ENCODE measurements at places on chromosomes 1 and 21.
A peak's percentile ranks its signal among the peaks of the same experiment; 100 is the strongest.

GRCh38 chr1:116105996-116106395 lies 5.2 kb upstream of the MAB21L3 start:
- DNase-seq, result no peak

DNA sequence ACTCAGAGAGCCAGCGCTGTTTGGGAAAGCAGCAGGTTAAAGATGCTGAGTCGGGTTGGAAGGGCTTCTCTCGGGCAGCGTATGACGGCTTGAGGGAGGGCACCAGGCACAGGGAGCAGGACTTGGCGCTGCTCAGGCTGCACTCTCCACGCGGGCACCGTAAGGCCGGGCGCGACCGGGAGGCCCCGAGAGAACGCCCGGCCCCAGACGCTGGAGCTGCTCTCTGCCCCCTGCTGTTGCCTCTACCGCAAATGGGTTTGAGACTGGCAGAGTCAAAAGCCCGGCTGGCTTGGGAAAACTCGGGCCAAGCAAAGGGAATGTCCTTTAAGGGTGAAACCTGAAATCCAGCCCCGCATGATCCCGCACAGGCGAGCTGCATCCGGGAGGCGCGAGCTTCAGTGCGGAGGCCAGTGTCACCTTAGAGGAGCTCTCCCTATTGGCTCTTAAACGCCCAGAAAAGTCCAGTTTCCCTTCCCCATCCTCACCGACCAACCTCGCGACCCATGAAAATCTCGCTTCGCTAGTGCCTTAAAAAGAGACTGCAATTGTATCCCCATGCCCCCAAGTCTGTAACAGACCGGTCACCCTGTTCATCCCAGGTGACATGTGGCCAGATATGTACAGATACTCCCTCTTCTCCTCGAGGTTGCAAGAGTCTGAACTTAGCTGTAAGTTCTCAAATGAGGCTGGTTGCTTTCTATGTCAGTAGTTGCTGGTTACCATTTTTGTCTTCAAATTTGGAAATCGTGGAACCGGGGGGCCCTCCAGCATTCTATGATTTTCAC lies 1.1 kb downstream of the PRRX1 start:
- peak; percentile 52 for DNase-seq

GRCh38 chr1:19372602-19373001 lies 60.5 kb downstream of the SLC66A1 start:
- no peak for DNase-seq

- DNase-seq, result no peak
These were observed 37.4 kb upstream of the ACTRT2 start for GRCh38 chr1:2983706-2984398.

DNA sequence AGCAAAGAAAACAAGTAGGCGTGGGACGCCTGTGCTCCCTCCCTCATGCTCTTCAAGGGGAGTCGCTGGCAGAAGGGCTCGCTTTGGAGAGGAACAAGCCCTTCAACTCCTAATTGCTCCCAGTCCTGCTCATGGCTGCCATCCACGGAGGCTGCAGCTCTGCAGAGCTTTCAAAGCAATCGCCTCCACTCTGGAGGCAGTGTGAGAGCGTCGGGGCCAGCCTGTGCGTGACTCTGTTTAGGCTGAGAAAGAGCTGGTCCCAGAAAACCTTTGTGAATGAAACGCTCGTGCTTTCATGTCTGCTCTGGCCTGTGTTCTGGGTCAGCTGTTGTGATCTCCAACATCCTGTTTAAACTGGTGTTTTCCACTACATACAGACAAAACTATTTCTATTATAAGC lies 23.9 kb upstream of the RUNX1 start:
- no peak for DNase-seq

GRCh38 chr1:198686069-198686728 lies 47.4 kb downstream of the PTPRC start:
- DNase-seq, result no peak

DNA sequence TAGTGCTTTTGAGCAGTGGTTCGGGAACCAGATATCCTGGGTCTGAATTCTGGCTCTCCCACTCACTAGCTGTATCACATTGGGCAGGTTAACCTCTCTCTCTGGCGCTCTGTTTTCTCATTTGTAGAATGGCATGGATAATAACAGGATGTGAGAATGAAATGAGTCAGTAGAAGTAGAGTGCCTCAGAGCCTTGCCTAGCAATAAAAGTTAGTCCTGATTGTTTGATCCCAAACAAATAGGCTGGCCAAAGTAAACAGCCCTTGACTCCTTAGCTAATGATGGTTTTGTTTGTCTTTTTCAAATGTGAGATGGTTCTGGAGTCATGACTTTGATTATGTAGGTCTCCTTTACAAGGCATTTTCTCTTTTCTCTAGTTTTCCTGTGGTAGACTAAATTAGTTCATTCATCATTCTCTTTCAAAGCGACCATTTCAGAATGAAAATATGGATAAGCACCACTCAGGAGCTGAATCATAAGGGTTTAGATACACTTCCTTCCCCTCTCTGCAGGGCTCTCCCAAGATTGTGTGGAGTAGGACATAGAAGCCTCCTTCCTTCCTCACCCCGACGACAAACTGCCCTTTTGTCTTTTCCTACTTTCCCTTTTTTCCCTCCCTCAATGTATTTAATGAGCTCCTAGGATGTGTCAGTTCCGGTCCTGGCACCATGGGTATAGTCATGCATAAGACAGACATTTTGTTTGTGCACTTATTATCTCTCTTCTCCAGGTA lies 23.1 kb downstream of the KIAA0040 start:
- DNase-seq, result no peak

DNA sequence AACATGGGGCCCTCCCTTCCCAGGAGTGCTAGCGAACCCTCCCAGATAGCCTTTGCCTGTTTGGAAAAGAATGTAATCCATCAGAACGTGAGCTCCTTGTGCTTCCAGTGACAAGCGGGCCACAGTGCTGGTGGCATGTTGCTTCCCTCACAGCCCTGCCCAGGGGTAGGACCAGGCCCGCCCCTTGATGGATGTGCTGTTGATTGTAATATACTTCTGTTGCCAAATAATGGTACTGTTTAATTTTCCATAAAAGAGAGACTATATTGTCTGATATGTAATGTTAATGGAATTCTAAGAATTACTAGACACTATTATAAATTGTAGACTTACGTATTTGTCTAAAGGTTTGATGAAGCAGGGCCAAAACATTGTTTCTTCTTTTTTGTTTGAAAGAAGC lies 16.4 kb downstream of the ATP5PO start:
- DNase-seq, result no peak

DNA sequence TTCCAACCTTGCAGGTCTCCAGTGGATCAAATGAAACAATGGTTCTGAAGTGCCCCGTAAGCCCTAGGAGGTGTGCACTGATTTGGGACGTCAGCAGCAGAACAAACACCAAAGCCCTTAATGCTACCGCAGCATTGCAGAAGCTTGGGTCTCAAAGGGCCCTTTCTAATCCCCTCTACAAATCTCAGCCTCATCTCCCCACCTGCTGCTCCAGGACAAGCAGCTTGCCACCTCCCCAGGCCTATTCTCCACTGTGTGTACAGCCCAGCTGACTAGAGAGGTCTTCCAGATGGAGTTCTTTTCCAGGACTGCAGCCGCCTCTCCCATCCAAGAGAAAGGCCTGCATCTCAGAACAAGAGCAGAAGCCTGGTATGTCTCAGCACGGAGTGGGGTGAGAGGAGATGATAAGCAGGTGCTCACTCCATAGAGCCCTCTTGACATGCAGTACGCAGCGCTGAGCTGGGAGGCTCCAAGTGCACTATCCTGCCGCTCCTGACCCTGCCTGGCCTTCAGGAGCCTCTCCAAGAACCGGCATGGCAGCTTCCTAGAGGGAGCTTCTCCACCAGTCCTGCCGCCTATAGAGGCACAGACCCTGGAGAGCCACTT lies 46.3 kb downstream of the MRPL37 start:
- DNase-seq, result no peak

- DNase-seq, result no peak
These were observed 48.2 kb upstream of the EPB41 start for GRCh38 chr1:28865997-28866650.

GRCh38 chr1:62844030-62844429 lies 60.1 kb downstream of the ATG4C start:
- no peak for DNase-seq
